Fibroblast of the aortic adventitia (primary cell): ENCODE measurements at places on chromosomes 1 and 21.
A peak's percentile ranks its signal among the peaks of the same experiment; 100 is the strongest.

DNA sequence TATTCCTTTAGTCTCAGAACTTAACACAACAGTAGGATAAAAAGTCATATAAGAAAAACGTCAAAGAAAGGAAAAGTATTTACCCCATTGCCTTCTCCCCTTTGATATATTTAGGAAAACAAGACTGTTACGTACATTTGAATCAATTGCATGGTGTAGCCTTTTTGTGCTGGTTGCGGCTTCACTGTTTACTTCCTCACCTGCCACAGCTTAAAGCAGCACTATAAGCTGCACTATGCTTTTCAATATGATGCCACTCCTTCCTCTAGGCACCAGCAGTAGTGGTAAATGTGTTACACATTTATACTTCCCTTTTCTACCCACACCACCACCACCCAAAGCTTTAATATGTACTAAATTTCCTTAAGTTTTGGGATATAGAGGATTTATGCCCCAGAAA, 111.1 kb downstream of the ATP1B1 start:
- DNase-seq: no peak

- DNase-seq: no peak
These were observed 60.3 kb downstream of the TBX19 start for GRCh38 chr1:168340781-168341482.

DNA sequence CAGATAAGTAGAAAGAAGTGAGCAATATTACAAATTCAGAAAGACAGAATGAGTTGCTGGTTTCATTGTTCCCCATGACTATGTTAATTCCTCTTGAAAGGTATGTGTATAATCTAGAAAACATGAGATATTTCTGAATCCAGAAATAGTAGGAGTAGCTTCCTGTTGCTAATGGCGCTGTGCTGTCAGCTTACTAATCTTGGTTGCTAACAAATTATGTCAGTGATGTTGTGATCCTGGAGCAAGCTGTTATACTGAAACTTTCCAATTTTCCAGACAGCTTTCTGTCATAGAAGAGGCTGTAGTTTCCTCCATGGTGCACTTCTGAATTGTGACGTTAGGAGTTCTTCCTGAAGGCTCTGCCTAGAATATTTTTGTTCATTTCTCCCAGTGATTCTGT, 372.3 kb downstream of the USP25 start:
- DNase-seq: no peak

- peak; percentile 39 for DNase-seq
These were observed 64.0 kb downstream of the CTH start for GRCh38 chr1:70475023-70475422.

DNA sequence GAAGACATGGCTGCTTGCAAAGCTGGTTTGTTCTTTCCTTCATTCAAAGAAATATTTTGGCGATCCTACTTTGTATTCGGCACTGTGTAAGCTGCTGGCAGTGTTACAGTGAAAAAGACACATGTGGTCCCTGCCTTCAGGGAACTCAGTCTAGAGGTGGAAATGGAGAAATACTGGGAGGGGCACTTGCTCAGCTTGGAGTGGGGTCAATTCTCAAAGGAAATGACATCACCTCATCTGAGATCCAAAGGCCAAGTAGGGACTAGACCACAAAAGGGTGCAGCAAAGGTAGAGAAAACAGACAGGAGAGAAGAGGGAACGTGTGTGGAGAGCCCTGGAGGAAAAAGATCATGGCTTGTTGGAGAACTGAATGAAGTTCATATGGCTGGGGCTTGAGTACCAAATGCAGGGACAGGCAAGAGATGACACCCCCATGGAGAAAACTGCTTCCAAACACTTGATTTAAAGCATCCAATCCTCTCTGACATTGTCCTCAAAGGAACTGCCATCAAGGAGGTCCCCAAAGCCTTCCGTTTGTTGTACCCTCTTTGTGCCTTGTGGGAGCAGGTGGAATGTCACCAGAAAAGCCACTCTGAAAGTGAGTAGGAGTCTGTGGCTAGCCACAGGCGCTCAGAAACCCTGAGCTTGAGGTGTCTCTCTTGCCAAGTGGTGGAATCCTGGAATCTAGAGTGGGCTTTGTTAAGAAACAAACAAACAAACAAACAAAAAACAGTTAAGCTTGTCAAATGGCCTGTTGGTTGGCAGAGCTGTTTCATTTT, 48.3 kb upstream of the TDRD10 start:
- peak; percentile 73 for DNase-seq

GRCh38 chr1:86460998-86461397, 7.7 kb upstream of the CLCA1 start:
- DNase-seq: no peak

DNA sequence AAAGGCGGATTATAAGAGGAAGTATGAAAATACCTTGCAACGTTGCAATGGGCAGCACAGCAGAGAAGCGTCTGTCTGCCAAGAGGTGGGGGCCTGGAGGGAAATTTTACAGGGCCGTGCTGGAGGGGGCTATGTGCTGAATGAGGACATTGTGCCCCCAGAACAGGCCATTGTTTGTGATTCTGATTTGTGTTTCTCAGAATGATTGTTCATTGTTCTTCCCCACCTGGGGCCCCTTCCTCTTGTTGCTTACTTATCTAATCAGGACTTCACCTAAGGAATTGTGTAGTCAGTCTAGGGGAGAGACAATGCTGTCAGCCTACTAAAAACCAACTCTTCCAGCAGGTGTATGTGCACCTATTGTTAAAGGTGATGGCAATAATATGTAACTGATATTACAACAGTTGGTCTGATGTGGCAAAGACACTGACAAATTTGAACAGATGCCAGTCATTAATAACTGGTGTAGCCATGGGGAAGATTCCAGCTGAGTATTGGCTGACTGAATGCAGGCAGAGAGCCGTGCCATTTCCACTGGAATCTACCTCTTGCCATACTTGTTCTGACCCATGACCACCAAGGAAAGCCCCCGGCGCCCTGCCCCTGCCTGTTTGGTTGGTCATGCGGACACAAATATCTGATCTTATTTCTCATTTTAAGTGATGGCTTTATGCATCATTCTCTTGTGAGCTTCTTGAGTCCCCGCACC, 45.2 kb upstream of the PSEN2 start:
- DNase-seq: no peak

DNA sequence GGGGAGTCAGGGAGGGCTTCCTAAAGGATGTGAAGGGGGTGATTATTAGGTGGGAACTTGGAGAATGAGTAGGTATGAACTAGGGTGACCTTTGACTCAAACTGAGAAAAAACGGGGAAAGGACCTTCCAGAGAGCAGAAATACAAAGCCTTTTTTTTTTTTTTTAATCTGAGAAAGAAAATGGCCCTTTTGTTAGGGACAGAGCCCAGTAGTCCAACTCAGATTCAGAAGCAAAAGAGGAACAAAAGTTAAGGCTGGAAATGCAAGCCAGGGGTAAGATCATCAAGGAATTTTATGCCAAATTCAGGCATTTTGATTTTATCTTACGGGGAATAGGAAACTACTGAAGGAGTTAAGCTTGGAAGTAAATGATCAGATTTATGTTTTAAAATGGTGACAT, 96.0 kb upstream of the SMYD2 start:
- DNase-seq: no peak

GRCh38 chr21:44911384-44912157, 9.1 kb downstream of the ITGB2 start:
- DNase-seq: no peak

DNA sequence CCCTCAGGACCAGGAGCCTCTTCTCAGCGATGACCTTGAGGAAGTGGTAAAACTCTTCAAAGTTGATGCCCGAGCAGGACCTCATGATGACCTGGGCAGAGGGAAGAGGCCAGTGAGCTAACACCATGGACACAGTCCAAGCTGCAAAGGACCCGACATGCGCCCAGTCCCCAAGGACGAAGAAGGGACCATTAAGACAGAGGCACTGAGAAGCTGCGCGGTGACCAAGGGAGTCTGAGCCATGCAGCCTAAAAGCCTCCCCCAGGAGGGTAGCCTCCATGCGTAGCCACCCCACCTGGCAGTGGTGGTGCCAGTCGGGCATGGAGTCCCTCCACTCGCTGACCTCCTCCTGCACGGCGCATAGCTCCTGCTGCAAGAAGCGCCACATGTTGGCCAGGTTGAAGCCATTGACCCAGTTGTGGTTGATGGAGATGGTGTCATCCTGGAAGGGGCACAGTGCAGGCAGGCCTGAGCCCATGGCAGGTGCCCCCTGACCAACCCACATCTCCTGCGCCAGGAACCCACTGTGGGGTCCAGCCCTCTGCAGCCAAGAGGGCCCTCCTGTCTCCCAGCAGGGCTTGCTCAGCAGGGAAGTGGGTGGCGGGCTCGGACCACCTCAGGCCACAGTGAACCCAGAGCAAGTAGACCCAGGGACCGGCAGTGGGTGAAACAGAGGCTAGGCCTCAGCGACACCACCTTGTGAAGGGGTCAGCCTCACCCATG, 2.4 kb downstream of the JMJD4 start:
- DNase-seq: no peak

- no peak for DNase-seq
These were observed 6.4 kb upstream of the SMCP start for GRCh38 chr1:152871731-152872126.

DNA sequence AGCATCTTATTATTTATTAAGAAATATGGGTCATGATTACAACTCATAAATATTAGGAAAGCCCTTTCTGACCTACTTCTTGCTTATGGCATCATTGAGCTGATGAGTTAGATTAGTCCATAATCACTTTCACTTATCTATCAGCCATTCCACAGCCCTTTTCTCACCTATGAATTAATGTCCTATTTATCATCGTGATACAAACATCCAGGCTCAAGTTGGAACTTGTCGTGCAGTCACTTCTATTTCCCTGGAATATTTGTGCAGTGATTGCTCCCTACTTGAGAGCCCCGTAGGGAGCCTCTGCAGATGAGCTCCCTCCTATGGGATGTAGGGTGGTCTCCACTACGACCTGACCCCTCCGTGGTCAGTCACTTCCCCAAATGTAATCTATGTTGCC, 8.1 kb upstream of the F3 start:
- DNase-seq: no peak

GRCh38 chr1:200279810-200280411, 129.9 kb downstream of the ZNF281 start:
- peak; percentile 81 for DNase-seq

DNA sequence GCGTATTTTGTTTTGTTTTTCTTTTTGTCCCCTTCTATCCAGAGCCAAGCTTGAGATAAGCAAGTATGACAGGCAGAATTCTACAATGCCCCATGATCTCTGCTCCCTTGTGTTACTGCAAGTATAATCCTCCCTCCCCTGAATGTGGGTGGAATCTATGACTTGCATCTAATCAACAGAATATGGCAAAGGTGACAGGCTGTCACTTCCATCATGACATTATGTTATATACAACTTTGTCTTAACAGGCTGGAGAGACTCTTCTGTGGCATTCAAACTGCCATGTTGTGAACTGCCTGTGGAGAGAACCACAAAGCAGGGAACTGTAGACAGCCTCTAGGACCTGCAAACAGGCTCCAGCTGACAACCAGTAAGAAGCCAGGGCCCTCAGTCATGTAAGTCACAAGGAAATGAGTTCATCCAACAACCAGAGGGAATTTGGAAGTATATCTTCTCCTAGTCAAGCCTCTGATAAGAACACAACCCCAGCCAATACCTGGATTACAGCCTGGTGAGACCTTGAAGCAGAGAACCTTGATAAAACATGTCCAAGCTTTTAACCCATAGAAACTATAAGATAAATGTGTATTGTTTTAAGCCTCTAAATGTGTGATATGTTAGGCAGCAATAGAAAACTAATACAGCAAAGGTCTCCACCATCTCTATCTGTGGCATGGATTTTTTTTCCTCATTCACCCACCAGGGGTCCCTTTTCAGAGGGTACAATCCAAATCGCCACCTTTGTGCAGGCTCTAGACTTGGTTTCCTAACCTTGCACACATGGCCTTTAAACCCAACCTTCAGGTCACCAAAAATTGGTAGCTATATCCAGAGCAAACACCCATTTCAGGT, 5.7 kb upstream of the C1orf162 start:
- no peak for DNase-seq

DNA sequence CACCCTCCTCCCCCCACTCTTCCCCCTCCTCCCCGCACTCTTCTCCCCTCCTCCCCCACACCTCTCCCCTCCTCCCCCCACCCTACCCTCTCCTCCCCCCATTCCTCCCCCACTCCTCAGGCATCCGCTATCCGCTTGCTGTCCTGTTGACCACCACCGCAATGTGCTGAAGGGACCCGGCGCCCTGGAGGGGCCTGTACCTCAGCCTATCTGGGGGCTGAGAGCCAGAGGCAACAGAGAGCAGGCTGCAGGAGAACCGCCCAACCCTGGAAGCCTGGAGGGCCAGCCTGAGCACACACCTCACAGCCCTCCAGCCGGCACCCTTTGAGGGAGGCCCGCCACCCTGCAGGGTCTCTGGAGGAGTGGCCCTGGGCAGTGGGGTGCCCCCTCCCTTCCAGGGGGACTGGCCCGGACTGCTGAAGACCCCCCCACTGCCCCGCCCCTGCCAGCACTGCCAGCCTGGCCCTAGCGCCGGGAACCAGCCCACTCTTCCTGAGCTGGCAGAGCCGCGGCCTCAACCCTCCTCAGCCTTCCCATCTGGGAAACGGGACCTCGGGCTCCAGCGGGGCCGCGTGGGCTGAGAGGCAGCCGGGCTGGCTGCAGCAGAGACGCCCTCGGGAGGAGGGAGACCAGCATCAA, 1.2 kb downstream of the C1QTNF12 start:
- no peak for DNase-seq

DNA sequence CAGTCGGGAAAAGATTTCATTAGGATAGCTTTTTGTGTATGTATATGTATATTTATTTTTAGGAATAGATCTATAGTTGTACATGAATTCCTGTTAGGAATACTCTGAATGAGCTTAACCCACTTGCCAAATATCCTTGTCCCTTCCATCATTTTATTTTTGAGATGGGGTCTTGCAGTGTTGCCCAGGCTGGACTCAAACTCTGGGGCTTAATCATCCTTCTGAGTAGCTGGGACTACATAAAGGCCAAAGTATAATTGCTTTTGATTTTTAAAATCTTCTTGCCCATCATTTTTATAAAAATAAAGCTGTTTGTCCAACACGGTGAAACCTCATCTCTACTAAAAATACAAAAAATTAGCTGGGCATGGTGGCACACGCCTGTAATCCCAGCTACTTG, 20.2 kb upstream of the PLEKHM2 start:
- DNase-seq: no peak

GRCh38 chr1:167488786-167489185, 29.5 kb downstream of the CD247 start:
- DNase-seq: no peak

- peak; percentile 51 for DNase-seq
These were observed 83.6 kb downstream of the SLC66A1 start for GRCh38 chr1:19395678-19396192.

DNA sequence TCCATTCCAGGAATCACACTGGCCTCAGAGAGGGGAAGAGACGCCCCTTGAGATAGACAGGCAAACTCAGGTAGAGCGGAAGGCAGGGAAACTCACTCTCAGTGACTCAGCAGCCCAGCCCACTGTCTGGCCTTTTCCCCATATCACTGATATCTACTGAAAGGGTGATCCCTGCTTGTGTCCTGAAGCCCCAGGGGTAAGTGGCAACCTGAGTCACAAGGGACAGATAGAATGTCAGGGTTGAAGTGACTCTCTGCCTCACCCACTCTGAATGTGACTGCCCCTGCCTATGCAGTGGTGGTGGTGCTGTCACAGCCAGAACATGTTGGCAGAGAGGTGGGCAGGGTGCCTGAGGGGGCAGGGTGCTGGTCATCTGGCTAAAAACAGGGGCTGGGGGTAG, 157.5 kb upstream of the FGGY start:
- DNase-seq: no peak
